Central memory CD4-positive, alpha-beta T cell (primary cell): ENCODE measurements at places on chromosomes 13 and 19.
A peak's percentile ranks its signal among the peaks of the same experiment; 100 is the strongest.

- no peak for DNase-seq
Measured at GRCh38 chr13:40329781-40330485, 336.5 kb downstream of the FOXO1 start.

DNA sequence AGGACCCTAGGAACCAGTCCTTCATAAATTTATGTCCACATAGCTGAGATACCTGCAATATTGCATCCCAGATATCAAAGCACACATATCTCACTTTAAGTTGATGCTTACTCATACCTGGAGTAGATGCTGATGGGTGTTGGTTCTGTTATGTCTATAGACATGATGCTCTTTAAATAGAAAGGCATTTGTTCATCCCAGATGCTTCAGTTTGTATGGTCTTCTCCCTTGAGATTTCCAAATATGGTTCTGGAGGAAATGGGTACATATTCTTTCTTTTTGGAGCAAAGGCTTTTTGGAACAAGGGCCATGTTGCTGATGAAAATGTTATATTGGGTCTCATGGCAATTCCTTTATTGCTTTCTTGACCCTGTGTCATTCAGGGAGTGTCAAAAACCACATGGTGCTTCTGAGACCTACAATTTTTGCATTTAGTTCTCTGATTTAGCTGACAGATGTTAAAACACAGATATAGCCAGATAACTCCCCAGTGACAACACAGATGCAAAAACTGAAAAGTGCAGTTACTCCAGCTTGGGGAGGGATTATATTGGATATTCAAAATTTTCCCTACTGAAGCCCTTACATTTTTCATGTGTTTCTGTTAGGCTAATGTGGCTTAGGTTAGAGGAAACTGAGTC, 211.4 kb downstream of the KCNRG start:
- DNase-seq = no peak

DNA sequence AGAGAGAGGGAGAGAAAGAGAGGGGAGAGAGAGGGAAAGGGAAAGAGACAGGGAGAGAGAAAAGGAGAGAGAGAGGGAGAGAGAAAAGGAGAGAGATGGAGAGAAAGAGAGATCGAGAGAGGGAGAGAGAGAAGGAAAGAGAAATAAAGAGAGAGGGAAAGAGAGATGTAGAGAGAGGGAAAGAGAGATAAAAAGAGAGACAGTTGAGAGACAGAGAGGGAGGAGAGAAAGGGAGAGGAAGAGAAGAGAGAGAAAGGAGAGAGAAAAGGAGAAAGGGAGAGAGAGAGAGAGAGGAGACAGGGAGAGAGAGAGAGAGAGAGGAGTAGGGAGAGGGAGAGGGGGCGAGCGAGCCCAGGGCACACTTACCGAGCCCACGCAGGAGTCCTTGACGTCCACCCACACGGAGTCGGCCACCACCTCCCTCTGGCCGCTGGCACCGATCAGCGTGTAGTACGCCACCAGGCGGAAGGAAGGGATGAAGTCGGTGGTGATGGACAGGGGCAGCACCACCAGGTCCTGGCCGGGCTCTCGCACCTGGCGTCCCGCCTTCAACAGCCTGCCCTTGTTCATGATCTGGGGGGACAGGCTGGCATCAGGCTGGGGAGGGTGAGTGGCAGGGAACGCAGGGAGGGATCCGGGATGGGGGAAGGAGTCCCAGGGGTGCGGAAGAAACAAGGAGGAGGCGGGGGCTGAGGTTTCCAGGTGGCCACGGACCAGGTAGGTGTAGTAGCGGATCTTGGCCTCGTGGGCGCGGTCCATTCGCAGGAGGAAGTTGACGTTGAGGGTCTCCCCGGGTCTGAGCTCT, 10.0 kb downstream of the C3 start:
- DNase-seq = no peak

GRCh38 chr19:56403261-56403660, 871 bp upstream of the ZNF583 start:
- DNase-seq = no peak

- no peak for DNase-seq
Measured at GRCh38 chr13:72489751-72490150, 237.7 kb downstream of the MZT1 start.

- peak; percentile 93 for DNase-seq
Measured at GRCh38 chr19:18294467-18294864, 13.0 kb upstream of the JUND start.
